ENCODE measurements at places on chromosomes 11 and 22. TPM values are rescaled to one million over a fixed set of nuclear protein-coding genes. Genes with fewer than 3 reads are reported as not detected.

The EXPH5 gene
- total RNA-seq: 0.44 TPM

The TNNI2 gene
- not detected for total RNA-seq

The TP53I11 gene
- total RNA-seq: 420 TPM

The KCNC1 gene
- total RNA-seq: 12.6 TPM

The MN1 gene
- total RNA-seq: 0.91 TPM

The C22orf31 gene
- not detected for total RNA-seq

The TRPM5 gene
- not detected for total RNA-seq

The GRK3 gene
- total RNA-seq: 12.4 TPM

The MFRP gene
- total RNA-seq: not detected

The ACCSL gene
- not detected for total RNA-seq

The MS4A7 gene
- total RNA-seq: not detected

The RCOR2 gene
- total RNA-seq: 286 TPM

The KBTBD4 gene
- 11.1 TPM for total RNA-seq

The ALX4 gene
- not detected for total RNA-seq

The LRRC56 gene
- 2.6 TPM for total RNA-seq

The RASL10A gene
- 1.3 TPM for total RNA-seq

The XKR3 gene
- total RNA-seq: not detected

The IRAG1 gene
- total RNA-seq: 4.2 TPM

The OR5A1 gene
- total RNA-seq: not detected

The C11orf97 gene
- not detected for total RNA-seq

The C11orf52 gene
- total RNA-seq: not detected

The C22orf23 gene
- 0.64 TPM for total RNA-seq

The MGAT3 gene
- total RNA-seq: 12.8 TPM

The APOA5 gene
- not detected for total RNA-seq

The SERHL2 gene
- 4.4 TPM for total RNA-seq

The DBX1 gene
- 0.29 TPM for total RNA-seq

The NRXN2 gene
- total RNA-seq: 50.4 TPM

The DGCR6L gene
- 24.1 TPM for total RNA-seq

The CCDC116 gene
- total RNA-seq: 0.71 TPM

The TMEM191C gene
- total RNA-seq: 11.5 TPM

The TMEM45B gene
- 0.37 TPM for total RNA-seq

The C11orf91 gene
- not detected for total RNA-seq

The IL10RA gene
- 5.8 TPM for total RNA-seq

The NXPE2 gene
- total RNA-seq: not detected

The VPREB1 gene
- total RNA-seq: not detected

The WT1 gene
- not detected for total RNA-seq

The LRRC4C gene
- 0.64 TPM for total RNA-seq

The RPS3 gene
- 1,391 TPM for total RNA-seq
